LNCaP clone FGC (cell line): ENCODE measurements at places on chromosomes 7 and 10.
A peak's percentile ranks its signal among the peaks of the same experiment; 100 is the strongest.

DNA sequence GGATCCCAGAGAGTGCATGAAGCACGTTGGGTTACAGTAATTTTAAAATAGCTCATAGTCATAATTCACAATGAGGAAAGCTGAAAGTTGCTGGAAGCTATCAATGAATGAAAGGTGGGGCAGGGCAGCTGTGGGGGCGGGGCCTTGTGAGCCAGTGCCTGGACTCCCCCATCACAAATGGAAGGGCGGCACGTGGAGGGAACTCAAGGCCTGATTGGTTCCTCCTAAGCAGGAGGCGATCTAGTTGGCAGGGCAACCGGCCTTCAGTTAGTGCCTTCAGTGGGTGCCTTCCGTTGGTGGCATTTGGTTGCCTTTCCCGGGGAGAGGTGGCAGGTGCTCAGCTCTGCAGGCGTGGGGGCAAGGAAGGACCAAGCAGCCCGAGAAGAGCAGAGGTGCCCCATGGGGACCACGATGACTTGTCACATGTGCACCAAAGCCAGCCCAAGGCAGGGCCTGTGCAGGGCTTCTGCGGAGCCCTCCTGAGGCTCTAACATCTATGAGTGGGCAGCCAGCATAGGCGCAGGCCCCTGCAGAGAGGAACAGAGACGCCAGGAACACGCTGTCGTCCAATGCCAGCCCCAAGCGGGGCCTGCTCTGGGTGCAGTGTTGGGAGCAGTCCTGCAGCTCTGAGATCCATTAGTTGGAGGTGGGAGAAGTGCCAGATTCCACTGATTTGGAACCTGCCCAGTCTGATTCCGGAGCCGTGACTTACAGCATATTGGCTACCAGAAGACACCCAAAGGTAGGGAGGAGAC, 59.8 kb upstream of the PDSS1 start:
- DNase-seq, result no peak

- DNase-seq, result no peak
Observed at GRCh38 chr7:2273866-2274265, 31.8 kb downstream of the NUDT1 start.

- no peak for DNase-seq
Observed at GRCh38 chr10:929960-930624, 1.4 kb downstream of the LARP4B start.

- no peak for DNase-seq
Observed at GRCh38 chr7:36961693-36962092, 237.4 kb upstream of the AOAH start.

DNA sequence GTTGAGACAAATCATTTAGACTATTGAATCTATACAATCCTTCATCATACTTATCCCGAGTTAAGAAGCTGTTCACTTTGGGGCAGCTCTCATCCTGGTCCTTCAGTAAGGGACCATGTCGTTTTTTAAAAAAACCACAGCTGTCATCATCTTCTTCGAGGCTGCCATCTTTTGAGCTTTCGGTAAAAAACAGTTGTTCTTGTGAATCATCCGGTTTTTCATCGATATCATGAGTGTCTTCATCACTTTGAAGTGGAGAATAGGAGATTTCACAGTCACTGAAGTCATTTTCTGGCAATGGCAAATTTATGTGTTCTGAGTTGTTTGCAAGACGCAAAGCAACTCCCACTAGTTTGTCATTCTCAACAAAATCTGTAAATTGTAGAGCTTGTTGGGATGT, 3.9 kb downstream of the DCLRE1A start:
- DNase-seq, result peak; percentile 38

- no peak for DNase-seq
Observed at GRCh38 chr7:142511801-142512200, 237.5 kb upstream of the PRSS1 start.

DNA sequence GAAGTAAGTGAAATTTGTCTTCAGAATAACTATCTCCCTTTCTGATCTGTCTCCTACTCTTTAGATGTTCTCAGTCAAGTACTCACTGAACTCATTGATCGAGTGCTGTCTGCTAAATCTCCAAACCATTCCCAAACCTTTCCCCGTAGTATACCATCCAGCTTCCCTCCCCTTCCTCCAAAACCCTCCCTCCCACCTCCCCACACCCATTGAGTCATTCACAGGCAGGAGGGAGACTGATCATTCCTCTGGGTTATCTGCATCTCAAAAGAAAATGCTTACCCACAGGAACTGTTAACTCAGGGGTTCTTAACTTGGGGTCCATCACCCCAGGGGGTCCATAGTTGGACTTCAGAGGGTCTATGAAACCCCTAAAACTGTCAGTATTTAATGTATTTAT, 37.4 kb downstream of the GOT1 start:
- no peak for DNase-seq

DNA sequence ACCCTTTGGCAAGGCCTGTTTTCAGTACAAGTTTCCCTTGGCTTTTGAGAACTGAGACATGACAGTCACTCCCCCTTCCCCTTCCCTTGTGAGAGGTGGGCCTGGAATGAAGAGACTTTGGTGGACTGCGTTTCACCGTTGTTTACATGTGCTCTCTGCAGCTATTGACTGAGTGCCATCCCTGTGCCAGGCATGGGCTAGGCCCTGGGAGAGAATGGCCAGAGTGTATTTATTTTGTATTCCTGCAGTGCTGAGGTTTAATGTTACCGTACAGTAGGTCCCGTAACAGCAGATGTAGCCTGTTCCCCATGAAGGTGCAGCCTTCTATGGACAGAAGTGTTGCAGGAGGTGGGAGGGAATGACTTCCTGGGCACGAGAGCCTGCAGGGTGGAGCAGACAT, 50.0 kb downstream of the TACR2 start:
- no peak for DNase-seq

DNA sequence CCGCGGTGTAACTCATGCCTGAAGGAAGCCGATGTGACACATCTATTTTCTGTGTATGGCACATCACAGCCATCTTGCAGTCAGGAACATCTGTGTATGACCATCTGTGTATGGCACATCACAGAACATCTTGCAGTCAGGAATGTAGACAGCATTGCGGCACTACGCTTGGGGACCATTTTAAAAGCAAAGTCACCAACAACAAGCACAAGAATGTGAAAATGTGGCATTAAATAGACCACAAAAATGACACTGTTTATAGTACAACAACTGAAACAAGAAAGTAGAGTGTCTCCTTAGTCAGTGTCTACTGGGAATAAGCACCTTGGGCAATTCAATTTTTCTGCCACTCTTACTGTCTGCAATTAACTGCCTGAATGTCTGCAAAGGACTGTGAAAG, 124.4 kb downstream of the HGF start:
- DNase-seq, result no peak

- DNase-seq, result no peak
Observed at GRCh38 chr7:29852457-29852856, 46.1 kb downstream of the WIPF3 start.

- DNase-seq, result no peak
Observed at GRCh38 chr10:26335574-26336093, 102.5 kb upstream of the APBB1IP start.

DNA sequence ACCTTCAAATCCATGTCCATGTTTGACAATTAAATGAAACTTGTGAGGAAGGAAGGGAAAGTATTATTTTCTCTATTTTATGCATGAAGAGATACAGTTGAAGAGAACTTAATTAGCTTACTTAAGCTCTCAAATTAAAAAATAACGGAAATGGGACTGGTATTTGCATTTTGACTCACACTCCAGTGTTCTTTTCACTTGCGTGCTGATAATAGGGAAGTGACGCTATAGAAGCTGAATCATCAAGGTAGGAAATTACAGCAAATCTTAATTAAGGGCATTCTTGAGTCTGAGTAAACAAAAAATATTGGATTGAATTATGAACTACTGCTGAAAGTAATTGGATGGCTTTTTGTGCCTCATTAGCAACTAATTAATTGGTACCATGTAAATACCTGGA, 44.0 kb upstream of the NPVF start:
- no peak for DNase-seq

DNA sequence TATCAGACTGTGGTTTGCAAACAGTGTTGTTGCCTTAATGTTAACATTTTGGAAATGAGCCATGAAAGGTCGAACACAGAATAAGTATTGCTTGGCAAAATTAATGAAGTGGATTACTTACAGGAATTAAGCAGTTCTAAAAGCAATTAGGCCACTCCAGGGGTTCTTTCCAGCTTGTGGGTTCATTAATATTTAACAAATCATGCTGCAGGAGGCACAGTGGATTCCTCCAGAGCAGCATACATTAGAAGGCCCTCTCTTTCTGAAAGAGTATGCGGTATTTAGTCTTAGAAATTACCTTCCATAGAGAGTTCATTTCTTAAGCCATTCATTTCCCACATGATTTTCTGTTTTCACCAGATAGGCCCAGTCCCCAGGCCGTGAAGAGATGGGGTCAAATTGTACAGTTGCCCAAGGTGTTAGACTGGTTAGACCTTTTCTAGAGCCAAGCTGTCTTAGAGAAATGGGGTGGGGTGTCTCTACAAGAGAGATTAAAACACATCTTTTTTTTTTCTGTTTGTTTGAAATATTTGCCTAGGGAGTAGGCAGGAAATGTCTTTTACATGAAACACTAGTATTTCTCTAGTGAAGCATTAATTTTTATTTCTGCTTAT, 40.0 kb upstream of the AGR3 start:
- peak; percentile 33 for DNase-seq

GRCh38 chr7:51029131-51029530, 246.4 kb upstream of the GRB10 start:
- DNase-seq, result no peak

DNA sequence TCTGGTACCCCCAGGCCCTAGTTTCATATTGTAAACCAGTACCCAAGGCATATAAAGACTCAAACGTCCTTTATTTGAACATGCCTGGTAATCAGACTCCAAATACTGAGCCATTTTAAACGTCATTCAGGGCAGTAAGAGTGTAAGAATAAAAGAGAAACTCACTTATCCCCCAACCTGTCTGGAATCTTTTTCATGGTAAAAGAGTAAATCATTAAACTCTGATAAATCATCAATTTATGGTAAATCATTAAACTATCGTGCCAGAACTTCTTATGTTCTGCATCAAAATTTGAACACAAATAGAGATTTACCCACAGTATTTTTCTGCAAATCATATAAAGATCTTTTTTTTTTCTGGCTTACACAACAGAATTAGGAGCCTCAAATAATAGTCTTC, 734.3 kb upstream of the POT1 start:
- no peak for DNase-seq

- DNase-seq, result peak; percentile 64
Observed at GRCh38 chr10:21194510-21194993, 297.4 kb upstream of the NEBL start.

GRCh38 chr10:37777056-37777455, 80.4 kb downstream of the ZNF248 start:
- no peak for DNase-seq

- DNase-seq, result no peak
Observed at GRCh38 chr7:125355899-125356298, 426.3 kb upstream of the POT1 start.

- no peak for DNase-seq
Observed at GRCh38 chr10:69508738-69509340, 57.6 kb downstream of the TSPAN15 start.

GRCh38 chr7:86748843-86749719, 105.4 kb downstream of the GRM3 start:
- DNase-seq, result no peak

GRCh38 chr7:140170375-140170774, 6.4 kb downstream of the KDM7A start:
- DNase-seq, result no peak

GRCh38 chr10:11175823-11176243, 158.2 kb downstream of the CELF2 start:
- no peak for DNase-seq

DNA sequence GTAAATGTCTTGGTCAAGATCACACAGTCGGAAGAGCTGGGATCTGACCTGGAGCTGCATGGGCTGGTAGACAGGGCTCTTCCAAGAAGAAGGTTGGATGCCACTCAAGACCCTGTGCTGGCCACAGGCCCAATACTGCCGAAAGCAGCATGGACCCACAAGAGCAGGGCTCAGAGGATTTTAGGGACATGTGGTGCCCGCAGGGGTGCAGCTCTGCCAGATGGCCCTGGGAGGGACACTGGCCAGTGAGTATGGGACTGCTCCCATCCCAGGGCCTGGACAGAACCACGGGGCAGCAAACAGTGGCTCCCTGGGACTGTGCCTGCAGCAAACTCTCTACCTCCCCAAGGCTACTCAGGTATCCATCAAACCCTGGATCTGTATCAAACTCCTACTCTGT, 12.4 kb downstream of the MAT1A start:
- no peak for DNase-seq
